Iris pigment epithelial cell (primary cell): ENCODE measurements at places on chromosomes 2 and 18.

DNA sequence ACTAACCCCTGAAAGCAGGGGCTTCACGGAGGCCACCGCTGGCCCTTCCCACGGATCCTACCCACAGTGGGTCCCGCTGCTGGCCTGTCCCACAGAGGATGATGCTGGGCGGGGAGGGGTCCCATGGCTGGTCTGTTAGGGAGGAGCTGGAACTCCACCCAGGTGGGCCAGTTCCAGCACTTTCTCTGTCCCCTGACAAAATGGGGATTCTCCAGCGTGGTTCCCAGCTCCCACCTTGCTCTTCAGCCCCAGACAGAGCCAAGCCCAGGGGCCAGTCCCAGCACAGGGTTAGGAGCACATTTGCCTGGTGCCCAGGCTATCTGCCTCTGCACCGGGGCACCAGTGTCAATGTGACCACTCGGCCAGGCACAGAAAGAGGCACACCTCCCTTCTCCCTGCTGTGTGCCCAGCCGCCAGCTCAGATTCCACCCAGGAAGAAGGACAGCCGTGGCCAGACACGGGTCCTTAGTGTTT lies 50.0 kb downstream of the ANKMY1 start:
- no peak for DNase-seq

- DNase-seq = no peak
These were observed 127.9 kb downstream of the UXS1 start for GRCh38 chr2:106065983-106066820.

DNA sequence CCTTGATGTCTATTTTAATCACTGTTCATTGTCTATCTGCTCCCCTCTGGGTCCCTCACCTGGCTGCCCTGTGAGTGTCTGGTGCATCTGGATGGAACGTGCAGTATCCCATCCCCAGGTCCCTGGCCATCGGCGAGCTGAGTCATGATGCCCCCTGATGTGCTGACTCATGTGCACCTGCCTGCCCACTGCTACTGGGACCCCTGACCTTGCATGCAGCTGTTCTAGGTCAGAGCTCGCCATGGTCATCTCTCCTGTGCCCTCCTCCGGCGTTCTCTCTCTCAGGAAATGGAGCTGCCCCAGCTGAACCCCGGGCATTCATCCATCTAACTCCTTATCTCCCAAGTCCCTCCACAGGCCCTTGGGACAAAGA lies 516.2 kb upstream of the HS6ST1 start:
- no peak for DNase-seq

- peak; percentile 96 for DNase-seq
These were observed 78.3 kb upstream of the CRIM1 start for GRCh38 chr2:36277146-36277808.

DNA sequence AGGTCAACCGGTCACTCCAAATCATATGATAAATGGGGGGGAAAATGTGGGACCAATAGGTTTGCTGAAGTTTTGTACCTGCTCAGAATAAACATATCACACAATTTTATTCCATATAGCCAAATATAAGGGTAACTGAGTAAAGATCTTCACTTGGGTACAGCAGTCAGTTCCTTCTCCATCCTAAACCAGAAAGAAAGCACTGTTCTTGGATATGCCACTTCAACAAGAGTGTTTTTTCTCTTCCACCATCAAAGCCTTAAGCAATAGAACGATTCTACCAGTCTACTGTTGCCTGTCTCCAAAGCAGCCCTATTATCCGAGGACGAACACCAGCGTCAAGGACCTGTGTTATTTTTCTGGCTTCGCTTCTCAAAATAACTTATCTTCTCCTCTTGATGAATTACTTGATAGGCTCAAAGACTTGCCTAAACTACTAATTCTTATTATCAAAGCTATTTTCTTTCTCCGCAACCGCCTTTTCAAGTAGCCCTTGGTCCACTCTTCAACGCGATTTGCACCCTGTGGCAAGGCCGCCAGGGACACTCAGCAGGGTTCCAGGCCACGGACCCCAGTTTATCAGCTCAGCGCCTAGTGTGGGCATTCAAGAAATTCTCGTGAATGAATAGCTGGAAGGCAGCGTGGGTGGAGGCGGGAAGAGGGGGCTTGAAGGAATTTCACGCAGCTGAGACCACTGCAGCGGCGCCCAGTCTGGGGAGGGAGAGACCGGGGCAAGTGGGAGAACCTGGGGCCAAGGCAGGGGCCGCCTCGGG lies 646 bp downstream of the ALS2 start:
- DNase-seq = peak; percentile 21

- peak; percentile 84 for DNase-seq
These were observed 41.4 kb upstream of the TMEFF2 start for GRCh38 chr2:192236136-192236535.

GRCh38 chr2:151786077-151786476 lies 42.1 kb downstream of the ARL5A start:
- DNase-seq = no peak

GRCh38 chr2:98800330-98801064 lies 69.6 kb upstream of the MGAT4A start:
- DNase-seq = no peak

- DNase-seq = no peak
These were observed 67.3 kb downstream of the APOB start for GRCh38 chr2:20976527-20976926.

DNA sequence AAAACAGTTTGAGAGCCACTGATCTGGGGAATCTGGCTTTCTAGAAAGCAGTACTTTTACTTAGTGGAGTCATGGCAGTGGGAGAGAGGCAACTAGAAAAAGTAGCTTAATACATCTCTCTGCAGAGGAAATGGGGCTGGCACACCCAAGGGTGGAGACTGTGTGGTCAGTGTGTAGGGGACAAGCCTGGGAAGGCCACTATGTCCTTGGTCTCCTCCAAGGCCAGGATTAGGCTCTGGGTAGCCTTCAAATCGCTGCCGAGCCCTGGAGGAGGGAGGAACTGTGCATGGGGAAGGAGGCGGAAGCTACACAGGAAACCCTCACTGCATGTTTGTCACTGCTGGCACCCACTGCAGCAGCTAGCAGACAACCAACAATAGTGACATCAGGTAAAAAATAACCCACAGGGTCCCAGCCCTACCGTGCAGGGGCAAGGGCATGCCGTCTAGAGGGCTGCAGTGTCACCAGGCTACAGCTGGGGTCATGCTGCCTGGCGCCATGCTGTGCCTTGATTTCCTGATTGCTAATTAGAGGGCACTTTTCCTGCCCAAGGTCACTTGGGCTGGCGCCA lies 34.8 kb downstream of the LBH start:
- DNase-seq = no peak

- DNase-seq = peak; percentile 57
These were observed 26.6 kb upstream of the LANCL1 start for GRCh38 chr2:210503001-210503623.

DNA sequence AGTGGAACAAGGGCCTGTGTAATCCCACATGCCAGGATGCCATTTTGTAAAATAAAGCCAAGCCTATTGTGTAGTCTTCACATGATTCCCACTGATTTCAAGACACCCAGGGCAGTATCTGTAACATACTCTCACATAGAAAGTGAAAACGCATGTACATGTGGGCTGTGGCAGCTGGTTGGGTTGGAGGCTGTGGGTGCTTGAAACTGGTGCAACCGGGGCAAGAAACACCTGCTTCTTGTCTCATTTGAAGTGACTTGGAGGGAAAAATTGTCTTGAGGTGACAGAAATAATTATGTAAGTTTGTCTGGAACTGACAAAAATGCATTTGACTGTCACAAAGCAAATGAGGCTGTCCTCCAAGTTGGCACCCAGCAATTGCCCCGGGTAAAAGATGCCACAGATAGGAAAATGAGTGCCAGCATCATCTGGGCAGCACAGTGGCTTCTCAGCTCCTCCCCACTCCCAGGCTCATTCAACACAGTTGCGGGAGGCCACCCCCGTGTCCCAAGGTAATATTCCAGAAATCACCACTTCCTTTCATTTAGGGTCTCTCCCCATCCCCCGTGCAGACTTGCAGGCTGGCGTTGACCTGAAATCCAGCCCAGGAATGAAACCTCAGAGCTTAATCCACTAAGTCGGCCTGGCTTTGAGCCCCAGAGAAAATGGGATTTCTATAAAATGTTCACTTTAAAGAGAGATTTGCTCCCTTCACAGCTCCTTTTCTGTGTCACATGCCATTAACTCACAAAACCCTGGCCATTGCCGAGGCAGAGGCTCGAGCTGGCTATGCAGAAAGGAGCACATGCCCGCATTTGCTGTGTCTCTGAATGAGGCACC lies 293.9 kb upstream of the PARD3B start:
- DNase-seq = no peak

DNA sequence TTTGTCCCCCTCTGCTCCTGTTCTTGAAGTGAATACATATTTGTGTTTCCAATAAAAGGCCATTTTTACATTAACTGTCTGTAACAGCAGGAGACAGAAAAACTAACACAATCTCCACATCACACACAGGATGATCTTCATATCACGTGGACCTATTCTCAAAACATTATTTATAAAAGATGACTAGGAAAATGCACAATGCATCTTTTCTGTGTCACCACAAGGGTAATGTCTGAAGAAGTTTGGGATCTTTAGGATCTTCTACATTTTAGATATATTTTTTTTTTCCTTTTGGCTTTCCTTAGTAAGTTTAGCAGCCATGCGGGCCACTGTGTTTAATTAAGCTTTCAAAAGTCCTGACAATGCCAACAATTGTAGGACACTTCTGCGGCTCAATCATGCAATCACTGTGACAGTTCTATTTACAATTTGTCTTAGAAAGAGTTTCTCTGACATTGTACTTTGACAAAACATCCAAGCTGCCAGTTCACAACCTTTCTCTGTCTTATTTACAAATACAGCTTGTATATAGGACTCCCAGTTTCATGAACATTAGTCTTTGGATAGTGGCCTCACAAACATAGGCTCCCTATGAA lies 12.3 kb downstream of the BCL11A start:
- no peak for DNase-seq
